ENCODE measurements at places on chromosomes 16 and 17.

- no peak for DNase-seq
Observed at GRCh38 chr16:75083813-75084212, 32.8 kb downstream of the LDHD start.

- DNase-seq: peak; percentile 53
Observed at GRCh38 chr17:2049333-2050299, 5.3 kb upstream of the HIC1 start.

GRCh38 chr17:50034498-50035364 lies 21.2 kb upstream of the ITGA3 start:
- no peak for DNase-seq

DNA sequence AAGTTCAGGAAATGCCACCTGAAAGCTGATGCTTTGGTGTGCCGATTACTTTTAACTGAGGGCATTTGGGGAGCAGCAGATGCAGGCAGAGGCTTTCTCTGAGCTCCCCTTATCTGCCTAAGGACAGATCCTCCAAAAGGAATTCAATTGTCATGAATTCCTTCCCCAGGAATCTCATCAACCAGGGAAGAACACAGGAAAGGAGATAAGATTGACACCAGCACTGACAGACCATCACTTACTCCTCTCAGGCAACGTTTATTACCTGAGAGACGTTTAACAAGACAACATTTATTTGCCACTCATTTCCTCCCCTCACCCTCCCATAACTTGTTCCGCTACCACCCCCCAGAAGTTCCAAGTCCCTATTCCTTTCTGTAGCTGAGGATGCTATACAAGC lies 17.6 kb upstream of the CDRT4 start:
- DNase-seq: no peak

- no peak for DNase-seq
Observed at GRCh38 chr17:78923660-78924453, 1.3 kb downstream of the TIMP2 start.

- DNase-seq: no peak
Observed at GRCh38 chr17:50935996-50936266, 69.8 kb upstream of the TOB1 start.

GRCh38 chr17:71866095-71866494 lies 254.7 kb upstream of the SOX9 start:
- DNase-seq: no peak

DNA sequence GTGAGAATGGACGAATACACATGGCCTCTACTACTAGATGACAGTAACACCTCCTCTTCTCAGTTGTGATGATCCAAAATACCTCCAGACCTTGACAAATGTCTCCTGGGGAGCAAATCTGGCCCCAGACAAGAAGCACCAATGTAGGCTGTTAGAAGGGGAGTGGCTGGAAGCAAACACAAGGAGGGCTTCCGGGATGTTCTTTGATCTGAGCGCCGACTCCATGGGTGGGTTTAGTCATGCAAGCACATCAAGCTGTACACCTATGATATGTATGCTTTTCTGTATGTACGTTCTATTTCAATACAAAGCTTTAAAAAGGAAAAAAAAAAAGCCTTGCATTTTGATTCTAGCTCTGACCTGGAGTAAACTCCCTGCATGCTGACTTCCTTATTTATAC lies 61.4 kb downstream of the ARHGAP17 start:
- no peak for DNase-seq

- DNase-seq: no peak
Observed at GRCh38 chr16:1930338-1930720, 12.1 kb upstream of the HS3ST6 start.

GRCh38 chr17:10266296-10266876 lies 68.0 kb upstream of the GAS7 start:
- DNase-seq: no peak

DNA sequence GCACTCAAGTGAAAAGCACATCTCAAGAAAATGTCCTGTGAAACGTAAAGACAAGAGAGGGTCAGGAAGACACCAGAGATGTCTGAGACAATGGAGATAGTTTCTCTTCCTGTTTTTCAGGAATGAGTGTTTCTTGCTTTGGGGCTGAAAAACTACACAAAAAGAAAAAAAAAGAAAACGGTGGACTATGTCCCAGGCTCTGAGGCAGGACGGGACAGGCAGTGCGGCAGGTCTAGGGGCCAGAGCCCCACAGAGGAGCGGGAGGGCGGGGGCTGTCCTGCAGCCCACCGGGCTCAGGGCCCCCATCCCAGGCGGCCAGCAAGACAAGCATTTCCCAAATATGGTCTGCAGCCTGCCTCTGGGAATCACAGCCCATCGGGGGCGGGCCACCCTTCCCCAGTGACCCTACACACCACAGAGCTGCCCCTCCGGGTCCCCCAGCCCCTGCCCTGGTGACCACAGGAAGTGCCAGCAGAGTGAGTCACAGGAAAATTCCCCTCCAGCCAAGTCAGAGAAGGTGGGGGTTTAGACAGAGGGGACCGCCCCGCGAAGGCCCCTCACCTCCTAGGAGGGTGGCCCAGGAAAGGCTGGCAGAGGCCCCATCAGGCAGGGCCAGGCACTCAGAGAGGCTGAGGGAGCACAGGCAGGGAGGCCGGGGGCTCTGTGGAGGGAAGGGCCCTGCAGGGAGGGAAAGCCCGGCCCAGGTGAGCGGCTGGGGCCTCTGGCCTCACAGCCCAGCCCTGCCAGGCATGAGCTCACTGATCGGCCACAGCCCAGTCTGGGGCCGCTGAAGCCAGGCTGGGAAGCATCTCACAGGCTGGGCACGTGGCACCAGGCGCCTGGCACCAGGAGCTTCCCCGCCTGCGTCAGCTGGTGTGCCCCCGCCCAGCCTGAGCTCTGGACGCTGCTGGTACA lies 6.3 kb downstream of the BCAR1 start:
- peak; percentile 81 for DNase-seq

DNA sequence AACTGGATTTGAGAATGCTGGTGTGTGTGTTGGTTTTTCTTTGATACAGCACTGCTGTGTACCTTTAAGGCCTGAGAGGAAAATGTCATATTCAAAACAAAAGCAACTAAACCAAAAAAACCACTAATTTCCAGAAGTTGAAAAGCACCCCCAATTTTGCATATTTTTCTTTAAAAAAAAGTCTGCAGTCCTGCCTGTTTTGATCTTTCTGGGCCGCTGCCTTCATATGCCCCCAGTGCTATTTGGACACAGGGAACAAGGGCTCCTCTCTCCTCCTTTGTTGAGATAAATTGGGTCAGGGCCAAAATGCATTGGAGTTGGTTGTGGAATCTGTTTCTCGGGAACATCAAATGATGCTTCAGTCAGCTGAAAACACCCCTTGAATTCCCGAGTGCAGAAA lies 26.9 kb downstream of the GPT2 start:
- DNase-seq: no peak

GRCh38 chr16:71205482-71206131 lies 24.9 kb downstream of the HYDIN start:
- DNase-seq: peak; percentile 9

DNA sequence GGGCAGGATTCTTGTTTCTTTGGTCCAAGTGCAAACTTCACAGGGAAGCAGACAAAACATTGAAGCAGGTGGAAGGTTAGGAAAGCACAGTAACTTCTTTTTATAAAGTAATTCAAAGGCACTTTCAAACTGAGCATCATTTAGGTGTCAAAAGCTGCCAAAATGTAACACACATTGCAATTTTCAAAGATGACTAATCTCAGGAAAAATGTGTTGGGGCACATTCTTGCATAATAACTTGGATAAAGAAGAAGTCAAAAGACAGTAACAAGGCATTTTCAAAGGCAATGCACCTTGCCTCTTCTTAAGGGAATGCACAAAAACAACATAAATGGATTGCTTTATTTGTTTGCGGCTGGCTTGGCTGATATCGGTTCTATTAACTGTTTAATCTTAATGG lies 3.6 kb downstream of the KCNJ2 start:
- DNase-seq: no peak

GRCh38 chr17:36602030-36602748 lies 806 bp downstream of the MRM1 start:
- no peak for DNase-seq

DNA sequence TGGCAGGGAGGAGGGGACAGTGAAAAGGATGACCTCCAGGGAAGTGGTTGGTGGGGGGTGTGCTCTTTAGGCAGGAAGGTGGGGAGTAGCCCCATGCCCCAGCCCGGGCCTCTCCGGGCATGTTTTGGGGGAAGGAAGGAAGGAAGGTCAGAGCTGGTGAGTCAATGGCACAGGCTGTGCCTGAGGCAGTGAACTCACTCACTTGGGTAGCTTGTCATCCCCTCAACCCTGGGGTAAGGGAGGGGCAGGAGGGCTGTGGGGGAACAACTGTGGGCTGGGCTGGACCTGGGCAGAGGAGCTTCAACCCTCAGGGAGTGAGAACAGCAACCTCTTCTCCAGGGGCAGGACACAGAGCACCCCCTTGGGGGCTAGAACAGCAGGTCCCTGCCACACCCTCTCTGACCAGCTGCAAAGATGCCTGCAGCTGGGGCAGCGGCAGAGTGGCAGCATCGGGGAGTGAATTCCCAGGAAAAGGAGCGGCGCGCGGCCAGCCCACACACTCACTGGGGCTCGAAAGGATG lies 6.3 kb downstream of the CSF3 start:
- no peak for DNase-seq

DNA sequence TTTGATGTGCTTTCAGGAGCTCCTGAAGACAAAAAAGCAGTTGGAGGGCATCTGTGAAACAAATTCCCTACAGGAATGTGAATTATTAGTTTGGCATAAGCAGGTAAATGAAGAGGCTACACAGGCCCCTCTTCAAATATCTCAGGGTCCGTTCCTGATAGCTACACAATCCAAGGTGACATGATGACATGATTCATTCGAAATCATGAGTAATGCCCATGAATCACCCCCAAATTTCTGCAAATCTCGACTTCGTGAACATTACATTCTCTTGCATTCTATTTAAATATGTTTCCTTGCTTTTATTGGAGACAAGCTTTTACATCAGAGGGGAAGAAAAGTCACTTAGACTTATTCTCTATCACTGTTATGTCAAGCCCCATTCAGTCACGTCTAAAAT lies 22.3 kb downstream of the GAN start:
- DNase-seq: no peak

- DNase-seq: no peak
Observed at GRCh38 chr17:75242461-75243042, 18.9 kb downstream of the GGA3 start.

- DNase-seq: no peak
Observed at GRCh38 chr17:58947824-58948223, 158.9 kb downstream of the TRIM37 start.

- DNase-seq: no peak
Observed at GRCh38 chr16:54875443-54875842, 55.2 kb upstream of the IRX5 start.

- no peak for DNase-seq
Observed at GRCh38 chr17:6523809-6524355, 32.5 kb downstream of the PITPNM3 start.

DNA sequence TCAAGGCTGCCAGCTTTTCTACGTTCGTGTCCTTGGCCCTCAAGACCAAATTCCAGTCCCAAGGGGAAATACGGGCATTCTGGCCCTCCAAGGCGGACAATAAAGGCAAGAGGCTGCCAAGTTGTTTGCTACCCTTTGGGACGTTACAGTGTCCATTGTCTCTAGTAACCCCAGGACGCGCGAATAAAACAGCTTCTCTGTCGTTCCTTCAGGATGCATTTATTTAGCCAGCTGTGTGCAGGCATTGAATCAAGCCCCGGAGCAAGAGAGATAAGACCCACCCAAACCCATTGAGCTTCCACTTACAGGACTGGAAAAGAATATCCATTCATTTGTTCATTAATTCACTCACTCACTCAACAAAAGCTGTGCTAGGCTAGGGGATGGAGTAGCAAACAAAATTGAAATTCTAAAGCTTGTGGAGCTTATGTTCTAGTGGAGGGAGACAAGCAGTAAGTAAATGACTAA lies 656 bp downstream of the MRPL58 start:
- no peak for DNase-seq

- peak; percentile 46 for DNase-seq
Observed at GRCh38 chr17:64155751-64156544, 26.0 kb upstream of the ERN1 start.

DNA sequence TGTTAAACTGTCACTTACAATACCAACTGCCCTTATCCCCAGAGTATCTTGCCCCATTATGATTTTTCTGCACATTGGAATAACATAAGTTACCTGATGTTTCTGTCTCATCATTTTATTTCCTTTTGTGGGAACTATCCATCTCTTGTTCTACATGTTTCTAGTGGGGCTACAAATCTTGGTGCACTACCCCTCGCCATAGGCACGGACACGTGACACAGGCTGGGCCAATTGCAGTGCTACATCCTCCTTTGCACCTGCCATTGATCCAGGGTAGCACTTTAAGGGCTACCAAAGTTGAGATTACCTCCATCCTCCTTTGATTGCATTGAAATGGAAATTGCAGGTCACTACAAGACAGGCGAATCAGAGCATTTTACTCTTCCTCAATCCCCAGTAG lies 14.2 kb upstream of the SYT17 start:
- DNase-seq: no peak

DNA sequence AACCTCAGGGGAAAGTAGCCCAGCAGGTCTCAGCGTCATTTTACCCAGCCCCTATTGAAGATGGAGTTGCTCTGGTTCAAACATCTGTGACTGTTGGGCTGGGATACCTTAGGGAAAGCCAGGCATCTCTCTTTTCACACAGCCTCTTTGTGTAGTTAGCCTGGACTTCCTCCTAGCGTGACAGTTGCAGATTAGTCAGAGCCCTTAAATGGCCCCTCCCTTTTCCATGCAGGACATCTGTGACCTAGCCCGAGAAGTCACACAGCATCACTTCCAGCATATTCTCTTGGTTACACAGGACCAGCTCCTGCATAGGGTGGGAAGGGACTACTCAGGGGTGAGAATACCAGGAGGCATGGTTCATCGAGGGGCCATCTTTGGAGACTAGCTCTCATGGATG lies 375.0 kb upstream of the RBFOX1 start:
- no peak for DNase-seq

DNA sequence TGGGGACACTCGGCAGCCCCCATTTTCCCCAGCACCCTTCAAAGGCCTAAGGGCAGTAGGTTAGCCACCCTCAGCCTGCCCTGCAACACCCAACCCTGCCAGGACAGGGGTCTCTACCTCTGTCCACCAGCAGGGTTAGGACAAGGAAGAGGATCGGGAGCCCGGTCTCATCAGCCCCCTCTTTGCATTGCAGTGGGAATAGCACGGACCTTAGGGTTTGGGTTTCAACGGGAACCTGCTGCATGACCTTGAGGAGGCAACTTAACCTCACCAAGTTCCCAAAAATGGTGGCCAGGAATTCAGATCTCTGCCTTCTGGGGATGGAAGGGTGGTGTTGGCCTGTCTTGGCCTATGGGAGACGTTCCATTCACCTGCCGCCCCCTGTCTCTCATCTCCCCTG lies 20.2 kb upstream of the SPPL2C start:
- DNase-seq: no peak

DNA sequence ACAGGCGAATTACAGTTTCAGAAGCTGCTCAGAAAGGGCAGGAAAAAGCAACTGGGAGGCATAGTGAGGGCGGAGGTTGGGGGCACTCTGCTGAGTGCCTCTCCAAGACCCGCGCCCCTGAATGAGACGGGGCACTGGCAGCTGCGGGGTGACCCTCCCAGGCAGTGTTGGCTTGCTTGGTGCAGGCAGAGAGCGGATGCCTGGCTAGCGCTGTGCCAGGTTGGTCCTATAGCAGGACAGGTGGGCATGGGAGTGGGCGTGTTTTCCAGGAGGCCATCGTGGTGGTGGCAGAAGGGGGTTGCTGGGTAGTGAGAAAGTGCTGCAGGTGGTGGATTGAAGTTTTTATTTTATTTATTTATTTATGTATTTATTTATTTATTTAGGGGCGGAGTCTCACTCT lies 16.0 kb upstream of the SBK1 start:
- DNase-seq: no peak
